Right lobe of liver (tissue), 6 donors: ENCODE measurements at places on chromosomes 13 and 19. TPM values are rescaled to one million over a fixed set of nuclear protein-coding genes. Genes with fewer than 3 reads are reported as not detected.

- DNase-seq, result no peak
Observed at GRCh38 chr13:44230736-44231135, 142.9 kb upstream of the SERP2 start.

DNA sequence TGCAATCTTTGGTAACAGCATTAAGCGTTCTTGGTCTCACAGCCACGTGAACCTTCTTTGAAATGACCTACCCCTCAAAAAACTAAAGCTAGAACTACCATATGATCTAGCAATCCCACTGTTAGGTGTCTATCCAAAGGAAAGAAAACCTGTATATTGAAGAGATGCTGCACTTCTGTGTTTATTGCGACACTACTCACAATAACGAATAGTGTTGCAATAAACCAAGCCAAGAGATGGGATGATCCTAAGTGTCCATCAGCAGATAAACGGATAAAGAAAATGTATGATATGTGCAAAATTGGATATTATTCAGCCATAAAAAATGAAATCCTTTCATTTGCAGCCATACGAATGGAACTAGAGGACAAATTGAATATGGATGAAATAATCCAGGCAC lies 637.9 kb downstream of the EFNB2 start:
- no peak for DNase-seq

DNA sequence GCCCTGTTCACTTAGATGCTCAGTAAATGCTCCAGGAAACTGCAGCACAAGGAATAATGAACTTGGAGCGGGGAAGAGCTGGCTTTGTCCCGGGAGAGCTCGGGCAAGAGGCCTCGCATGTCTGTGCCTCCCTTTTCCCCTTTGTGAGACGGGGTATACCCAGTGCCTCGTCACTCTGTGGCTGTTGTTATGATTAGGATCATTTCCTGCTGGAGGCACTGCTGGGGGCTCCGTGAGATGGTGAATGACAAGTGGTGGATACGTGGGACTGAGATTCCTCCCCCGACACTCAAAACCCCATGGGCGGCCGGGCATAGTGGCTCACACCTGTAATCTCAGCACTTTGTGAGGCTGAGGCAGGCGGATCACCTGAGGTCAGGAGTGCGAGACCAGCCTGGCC lies 1.1 kb upstream of the PLVAP start:
- DNase-seq, result no peak

GRCh38 chr13:50548586-50548985 lies 294.9 kb downstream of the DLEU7 start:
- DNase-seq, result no peak

GRCh38 chr19:14554382-14554812 lies 17.5 kb downstream of the NDUFB7 start:
- peak; percentile 87 for DNase-seq

GRCh38 chr13:99124794-99125316 lies 75.8 kb upstream of the UBAC2 start:
- no peak for DNase-seq

DNA sequence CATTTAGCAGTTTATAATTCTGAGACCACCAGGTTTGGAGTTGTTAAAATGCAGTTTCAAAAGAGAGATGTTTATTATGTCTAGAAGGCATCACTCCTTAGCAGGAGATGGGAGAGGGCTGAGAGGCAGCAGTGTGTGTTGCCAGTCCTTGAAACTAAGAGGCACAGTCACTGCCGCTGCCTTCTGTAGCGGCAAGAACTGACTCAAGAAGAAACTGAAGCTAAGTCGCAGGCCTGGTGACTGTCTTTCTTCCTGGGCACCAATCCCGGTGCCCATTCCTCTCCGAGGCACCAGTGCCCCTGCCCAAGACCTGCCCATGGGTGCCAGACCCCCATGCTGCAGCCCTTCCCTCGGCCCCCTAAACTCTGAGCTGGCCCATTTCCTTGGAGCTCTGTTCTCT lies 20.1 kb downstream of the N4BP2L1 start:
- no peak for DNase-seq

- no peak for DNase-seq
Observed at GRCh38 chr19:46756544-46756888, 10.3 kb upstream of the STRN4 start.

DNA sequence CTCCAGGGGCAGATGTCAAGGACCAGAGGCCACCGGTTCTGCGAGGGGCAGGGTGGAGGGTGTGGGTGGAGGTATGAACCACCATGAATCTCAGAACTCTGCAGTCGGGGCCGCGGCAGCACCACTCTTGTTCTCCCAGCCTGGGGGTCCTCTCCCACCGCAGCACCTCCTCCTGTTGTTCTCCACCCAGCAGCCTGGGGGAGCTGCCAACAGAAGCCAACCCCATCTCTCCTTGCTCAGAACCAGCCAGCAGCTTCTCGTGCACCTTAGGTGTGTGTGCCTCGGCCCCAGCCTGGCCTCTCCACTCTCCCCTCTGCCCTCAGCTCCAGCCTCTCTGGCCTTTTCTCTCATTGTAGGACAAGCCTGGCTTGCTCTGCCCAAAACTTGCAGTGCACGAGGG lies 31.9 kb upstream of the CCNE1 start:
- no peak for DNase-seq

- no peak for DNase-seq
Observed at GRCh38 chr13:108779308-108779707, 149.9 kb downstream of the MYO16 start.

DNA sequence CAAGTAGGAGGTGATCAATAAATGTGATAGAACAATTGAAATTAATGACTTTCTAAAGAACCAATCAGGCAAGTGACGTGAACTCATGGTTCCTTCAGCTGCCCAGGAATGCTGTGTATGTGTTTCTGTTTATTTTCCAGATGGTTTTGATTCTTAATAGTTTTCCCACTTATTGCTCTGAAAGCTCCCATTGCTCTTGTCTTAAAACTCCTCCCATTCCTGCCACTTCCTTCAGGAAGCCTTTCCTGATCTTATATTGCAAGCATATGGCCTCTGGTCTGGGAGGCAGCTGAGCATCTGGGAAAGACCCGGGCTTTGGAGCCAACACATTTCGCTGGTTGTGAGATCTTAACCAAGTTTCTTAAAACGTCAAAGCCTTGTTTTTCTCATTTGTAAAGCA lies 17.1 kb upstream of the LATS2 start:
- DNase-seq, result no peak

GRCh38 chr19:33208371-33208895 lies 14.3 kb downstream of the LRP3 start:
- DNase-seq, result no peak

Gene CILP2
- not detected for total RNA-seq

Gene URAD
- total RNA-seq, result not detected

Gene LILRA1
- total RNA-seq, result 1.3 TPM

Gene PPM1N
- not detected for total RNA-seq

Gene TJP3
- total RNA-seq, result 27.0 TPM

Gene KLK6
- not detected for total RNA-seq

Gene CCDC169
- total RNA-seq, result not detected

Gene PCP2
- total RNA-seq, result 0.90 TPM

Gene KIR2DL1
- not detected for total RNA-seq
